ENCODE measurements at places on chromosomes 13 and 19.

DNA sequence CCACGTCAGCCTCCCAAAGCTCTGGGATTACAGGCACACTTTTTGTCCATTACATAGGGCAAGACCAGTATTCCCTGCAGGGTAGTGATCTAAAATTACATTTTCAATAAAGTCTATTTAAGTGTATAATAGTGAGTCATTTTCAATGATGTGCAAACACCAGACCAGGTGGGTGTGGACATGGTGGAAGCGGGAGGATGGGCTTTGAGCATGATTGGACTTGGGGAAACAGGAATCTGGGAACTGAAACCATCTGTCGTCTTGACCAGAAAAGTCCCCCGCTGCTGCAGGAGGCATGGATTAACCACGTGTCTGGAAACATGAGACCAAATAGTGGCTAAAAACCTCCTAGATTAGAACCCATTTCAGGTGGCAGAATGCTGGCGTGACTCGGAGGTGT, 4.9 kb downstream of the FXYD3 start:
- DNase-seq: no peak

DNA sequence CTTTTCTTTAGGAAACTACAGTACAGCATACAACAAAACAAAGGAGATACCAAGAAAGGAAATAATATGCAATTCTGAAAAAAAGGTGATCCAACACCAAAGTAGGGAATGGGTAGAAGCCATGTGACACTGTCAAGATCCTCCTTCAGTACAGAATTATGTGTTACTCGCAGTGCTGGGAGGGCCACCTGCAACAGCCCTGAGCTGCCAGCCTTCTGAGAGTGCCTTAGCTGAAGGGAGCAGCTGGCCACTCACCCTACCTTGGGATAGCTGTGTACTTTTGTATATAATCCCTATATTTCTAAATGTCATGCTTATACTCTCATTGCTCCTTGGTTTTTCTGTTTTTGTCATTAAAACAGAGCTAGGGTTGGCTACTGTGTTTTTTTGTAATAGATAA, 1518.2 kb upstream of the PCDH20 start:
- no peak for DNase-seq

DNA sequence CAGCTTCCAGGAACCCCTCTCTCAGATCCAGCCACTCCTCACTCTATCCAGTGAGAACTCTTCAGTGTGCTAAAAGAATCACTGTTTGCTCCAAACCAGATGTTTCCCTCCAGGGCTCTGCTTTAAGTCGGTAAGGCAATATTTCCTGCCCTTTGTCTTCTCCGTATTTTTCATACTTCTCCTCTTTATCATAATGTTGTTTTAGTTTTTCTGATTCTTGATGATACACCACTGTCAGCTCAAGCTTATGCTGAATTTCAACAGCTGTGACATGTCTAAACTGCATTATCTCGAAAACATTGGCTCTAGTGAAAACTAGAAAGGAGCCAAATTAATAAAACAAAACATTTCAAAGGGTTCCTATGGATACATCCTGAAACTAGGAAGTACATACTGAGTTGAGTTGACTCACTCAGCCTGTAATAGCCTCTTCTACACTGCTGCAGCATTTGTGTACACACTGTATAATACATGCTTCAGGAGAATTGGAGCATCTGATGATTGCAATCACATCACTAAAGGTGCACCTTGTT, 39.8 kb downstream of the GPR180 start:
- DNase-seq: no peak

DNA sequence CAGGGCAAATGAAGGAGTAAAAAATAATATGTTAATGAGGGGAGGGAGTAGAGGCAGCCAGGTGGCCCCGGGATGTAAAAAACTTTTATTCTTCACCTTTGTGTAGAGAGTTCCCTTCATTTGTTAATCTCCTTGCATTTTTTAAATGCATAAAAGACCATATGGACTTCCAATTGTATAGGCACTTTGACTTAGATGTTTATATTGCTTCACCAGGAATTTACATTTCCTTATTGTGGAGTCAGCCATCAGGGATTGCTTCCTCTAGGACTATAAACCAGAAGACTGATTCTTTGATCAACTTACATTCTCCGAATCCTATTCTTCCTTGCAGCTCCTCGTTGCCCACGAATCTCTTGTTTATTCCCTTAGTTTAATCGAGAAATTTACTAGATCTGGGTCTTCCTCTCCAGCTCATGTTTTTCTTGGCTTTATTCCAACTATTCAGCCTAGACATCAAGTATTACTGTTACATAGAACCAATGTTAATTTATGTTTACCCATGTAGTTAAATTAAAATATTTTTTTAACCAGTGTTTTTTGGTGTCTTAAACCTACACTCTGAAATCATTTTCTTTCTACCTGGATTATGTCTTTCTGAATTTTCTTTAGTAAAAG, 1187.0 kb upstream of the SLC10A2 start:
- DNase-seq: no peak

DNA sequence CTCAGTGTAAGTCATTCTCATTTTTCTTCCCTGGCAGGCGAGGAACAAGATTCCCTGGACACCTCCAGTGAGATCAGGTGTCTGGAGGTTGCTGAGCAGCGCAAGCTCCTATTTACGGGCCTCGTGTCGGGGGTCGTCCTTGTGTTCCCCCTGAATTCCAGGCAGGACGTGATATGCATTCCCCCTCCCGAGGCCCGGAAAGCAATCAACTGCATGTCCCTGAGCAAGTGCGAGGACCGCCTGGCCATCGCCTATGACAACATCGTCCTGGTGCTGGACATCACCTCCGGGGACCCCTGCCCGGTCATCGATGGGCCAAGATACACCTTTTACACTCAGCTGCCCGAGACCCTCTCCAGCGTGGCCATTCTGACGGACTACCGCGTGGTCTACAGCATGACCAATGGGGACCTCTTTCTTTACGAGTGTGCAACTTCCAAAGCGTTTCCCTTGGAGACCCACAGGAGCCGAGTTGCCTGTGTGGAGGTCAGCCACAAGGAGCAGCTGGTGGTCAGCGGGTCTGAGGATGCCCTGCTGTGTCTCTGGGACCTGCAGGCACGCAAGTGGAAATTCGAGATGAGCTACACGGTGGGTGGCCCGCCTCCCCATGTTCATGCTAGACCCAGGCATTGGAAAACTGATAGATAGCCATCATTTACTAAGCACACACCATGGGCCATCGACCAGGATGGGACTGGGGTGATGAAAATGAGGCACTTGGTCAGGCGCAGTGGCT, 21.5 kb upstream of the SIN3B start:
- DNase-seq: no peak

GRCh38 chr19:11577451-11578257, at the start of gene ACP5:
ACP5 (minus strand) TSS chr19:11577645; CDS start chr19:11577317, 328 bp downstream.
- DNase-seq: no peak

- no peak for DNase-seq
Measured at GRCh38 chr19:35571406-35571965, 8.0 kb upstream of the ATP4A start.

GRCh38 chr19:30742406-30742938, 370.3 kb downstream of the ZNF536 start:
- DNase-seq: no peak

GRCh38 chr19:19909654-19910053, 8.9 kb downstream of the ZNF93 start:
- DNase-seq: no peak

GRCh38 chr13:44053208-44053607, 173.5 kb downstream of the LACC1 start:
- DNase-seq: no peak

GRCh38 chr13:32530841-32531253, 7.7 kb downstream of the N4BP2L2 start:
- DNase-seq: no peak

- no peak for DNase-seq
Measured at GRCh38 chr13:49877629-49878218, 58.4 kb downstream of the SPRYD7 start.

GRCh38 chr19:782185-782877, 14.9 kb upstream of the PTBP1 start:
- DNase-seq: no peak

DNA sequence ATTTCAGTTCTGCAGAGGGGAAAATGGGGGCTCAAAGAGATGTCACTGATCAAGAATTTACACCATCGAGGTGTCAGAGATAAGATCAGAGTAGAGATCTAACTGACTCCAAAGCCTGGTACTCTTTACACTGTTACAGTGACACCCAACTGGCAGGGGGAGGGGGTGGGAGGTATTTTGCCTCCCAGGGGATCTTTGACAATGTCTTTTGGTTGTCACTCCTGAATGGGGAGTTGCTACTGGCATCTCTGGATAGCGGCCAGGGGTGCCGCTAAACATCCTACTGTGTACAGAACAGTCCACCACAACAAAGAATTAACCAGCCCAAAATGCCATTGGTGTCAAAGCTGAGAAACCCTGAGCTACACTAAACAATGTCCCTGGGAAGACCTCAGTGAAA, 3.1 kb downstream of the FPR3 start:
- no peak for DNase-seq

GRCh38 chr19:51440052-51440451, 18.2 kb downstream of the SIGLEC8 start:
- DNase-seq: no peak

GRCh38 chr13:100895651-100896050, 221.1 kb upstream of the TMTC4 start:
- DNase-seq: no peak

GRCh38 chr13:27018344-27018861, 153.2 kb downstream of the USP12 start:
- no peak for DNase-seq

- no peak for DNase-seq
Measured at GRCh38 chr13:107563099-107563925, 652.0 kb downstream of the LIG4 start.

DNA sequence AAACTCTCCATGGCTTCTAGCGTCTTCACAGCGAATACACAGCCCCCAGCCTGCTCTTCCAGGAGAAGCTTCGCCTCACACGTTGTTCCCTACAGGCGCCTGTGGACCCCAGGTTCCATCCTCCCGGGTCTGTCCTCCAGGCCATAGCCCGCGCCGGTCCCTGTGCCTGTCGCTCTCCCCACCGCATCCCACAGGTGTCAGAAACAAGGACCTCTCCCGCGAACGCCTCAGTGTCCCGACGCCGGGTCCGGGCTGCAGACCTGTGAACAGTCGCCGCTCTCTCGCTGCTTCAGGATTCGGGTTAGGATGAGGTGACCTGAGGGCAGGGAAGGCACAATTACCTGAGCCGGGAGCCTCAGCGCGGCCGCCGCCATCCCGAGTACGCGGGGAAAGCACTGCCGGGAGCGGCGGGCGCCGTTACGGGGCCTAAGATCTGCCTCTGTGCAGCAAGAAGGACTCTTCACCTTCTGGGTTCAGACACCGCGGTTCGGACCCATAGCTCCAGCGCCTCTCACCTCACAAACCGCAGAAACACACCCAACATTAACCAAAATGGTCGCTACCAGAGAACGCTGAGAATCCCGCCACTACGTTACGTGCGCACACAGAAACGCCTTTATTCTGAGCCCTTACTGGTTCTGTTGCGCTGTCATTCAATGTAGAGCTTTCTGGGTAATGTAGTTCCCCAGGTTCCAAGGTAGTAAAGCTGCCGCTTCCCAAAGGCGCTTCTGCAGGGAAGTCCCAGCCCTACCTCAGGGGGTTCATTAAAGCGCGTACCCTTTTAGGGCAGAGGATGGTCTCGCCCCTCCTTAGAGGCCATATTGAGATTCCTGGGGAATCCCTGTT, at the start of gene ZNF418:
TSS of gene ZNF418 (minus strand) at position 583 of the 846 bp plus-strand sequence. CDS start 1,580 bp downstream, outside the sequence.
- peak; percentile 23 for DNase-seq

DNA sequence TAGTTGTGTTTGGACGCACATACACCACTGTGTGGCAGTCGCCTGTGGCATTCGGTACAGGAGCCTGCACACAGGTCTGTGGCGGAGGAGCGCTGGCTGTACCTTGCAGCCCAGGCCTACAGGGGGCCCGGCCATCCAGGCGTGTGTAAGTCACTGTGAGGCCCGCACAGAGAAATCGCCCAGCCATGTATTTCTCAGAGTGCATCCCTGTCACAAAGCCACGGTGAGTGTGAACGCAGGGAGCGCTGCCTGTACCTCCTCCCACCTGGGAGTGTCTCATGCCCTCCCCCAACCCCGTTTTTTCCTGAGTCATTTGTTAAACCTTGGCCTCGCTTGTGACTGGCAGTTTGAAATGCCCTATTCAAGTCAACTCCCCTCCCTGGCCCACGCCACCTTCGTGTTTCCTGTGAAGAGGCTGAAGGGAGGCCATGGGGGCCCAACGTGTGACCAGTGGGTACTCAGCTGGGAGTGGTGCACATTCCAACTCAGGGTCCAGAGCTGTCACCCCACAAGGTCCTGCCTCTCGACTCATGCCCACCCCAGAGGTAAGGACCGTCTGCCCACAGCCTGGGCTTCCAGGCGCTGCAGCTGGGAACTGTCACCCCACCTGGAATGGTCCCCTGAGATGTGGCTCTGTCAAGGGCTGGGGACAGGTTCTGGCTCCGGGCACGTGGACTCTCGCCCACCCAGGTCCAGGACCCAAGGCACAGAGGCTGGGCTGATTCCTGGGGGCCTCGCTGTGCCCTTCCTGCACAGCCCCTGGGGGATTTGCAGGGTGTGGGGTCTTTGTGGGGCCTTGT, 11.6 kb upstream of the RASA3 start:
- DNase-seq: no peak

DNA sequence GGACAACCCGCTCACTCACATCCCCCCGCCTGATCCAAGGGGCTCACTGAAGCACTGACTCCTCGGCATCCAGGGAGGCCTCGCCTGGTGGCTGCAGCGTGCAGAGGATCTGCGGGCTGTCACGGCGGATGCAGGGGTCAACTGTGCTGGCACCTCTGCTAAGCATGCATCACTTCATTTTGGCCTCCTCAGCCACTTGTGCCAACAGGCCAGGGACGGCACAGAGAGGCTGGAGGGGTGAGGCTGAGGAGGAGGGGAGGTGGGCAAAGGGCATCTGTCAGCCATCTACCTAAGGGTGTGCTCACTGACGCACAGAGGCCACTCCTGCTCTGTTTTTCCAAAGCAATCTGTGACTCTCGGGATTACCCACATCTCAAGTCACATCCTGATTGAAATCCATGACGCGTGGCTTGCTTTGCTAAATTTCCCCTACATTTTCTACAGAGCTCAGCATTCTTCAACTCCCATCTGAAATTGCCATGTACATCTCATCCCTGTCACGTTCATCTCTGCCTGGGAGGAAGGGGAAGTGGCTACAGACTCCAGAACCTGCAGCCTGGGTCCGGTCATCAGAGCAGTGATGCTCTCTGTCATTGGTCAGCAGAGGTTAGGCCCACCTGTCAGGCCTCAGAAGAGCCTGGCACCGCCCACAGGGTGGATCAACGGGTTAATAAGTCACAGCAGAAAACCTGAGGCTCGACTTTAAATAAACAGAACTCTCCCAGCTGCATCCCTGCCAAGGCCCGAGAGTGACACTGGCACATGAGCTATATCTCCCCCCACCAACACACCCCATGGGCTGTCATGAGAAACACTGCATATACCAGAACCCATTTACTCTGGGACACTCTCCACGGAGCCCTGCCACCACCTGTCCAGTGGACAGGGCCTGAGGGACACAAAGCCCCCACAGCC, 17.6 kb downstream of the ELL start:
- DNase-seq: no peak

GRCh38 chr13:53079691-53080090, 51.1 kb downstream of the OLFM4 start:
- DNase-seq: no peak

DNA sequence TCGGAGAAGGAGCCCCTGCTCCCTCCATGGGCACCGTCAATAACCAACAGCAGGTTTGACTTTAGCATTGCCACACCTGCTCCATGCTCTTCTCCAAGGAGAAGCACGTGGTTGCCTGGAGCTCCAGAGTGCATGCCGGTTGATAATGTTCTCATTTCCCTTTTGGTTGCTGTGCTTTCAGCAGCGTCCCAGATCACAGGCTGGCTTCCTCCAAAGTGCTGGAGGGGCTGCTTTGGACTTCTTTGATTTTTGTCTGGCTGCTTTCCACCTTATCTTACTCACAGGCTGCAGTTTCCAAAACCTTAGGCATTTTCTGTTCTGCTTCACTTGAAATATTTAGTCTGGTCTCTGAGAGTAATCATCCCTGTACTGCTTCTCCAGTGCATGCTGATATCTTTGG, 123.8 kb upstream of the IRS2 start:
- no peak for DNase-seq

Measured in activated T-cell treated with anti-CD3 and anti-CD28 coated beads for 48 hours (primary cell).